ENCODE measurements at places on chromosomes 6 and 20.
A peak's percentile ranks its signal among the peaks of the same experiment; 100 is the strongest.

- no peak for DNase-seq
Observed at GRCh38 chr6:62740171-62740570, 454.1 kb upstream of the KHDRBS2 start.

DNA sequence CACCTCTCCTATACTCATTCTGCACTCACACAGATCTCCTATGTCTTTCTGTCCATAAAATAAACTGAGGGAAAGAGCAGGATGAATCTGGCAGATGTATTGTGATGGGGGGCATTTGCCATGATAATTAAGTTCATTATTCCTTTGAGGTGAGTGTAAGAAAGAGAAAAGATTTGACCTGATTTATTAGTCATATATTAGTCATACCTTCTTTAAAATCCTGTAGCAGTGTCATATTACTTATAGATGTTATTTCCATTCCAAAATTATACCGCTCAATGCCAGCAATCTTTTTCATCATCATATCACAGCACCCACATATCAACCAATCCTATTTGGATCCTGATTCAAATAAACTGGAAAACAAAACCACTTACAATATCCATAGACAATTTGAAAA, 733.3 kb upstream of the SLC35B3 start:
- DNase-seq: no peak

- DNase-seq: no peak
Observed at GRCh38 chr6:129596522-129596921, 113.5 kb downstream of the ARHGAP18 start.

- no peak for DNase-seq
Observed at GRCh38 chr20:59422872-59423544, 122.6 kb downstream of the EDN3 start.

DNA sequence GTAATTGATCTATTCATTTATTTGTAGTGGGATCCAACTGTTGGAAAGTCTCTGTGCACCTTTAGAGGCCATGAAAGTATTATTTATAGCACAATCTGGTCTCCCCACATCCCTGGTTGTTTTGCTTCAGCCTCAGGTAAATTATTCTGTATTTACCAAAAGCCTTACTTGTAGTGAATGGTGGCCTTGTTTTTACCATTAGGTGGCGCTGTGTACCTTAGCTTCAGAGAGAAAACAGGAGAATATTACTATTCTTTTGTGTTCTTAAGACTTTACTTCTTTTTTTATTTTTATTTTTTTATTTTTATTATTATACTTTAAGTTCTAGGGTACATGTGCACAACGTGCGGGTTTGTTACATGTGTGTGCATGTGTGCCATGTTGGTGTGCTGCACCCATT, 23.7 kb downstream of the PEX7 start:
- DNase-seq: no peak

- no peak for DNase-seq
Observed at GRCh38 chr6:85669735-85670194, 27.1 kb upstream of the SYNCRIP start.

DNA sequence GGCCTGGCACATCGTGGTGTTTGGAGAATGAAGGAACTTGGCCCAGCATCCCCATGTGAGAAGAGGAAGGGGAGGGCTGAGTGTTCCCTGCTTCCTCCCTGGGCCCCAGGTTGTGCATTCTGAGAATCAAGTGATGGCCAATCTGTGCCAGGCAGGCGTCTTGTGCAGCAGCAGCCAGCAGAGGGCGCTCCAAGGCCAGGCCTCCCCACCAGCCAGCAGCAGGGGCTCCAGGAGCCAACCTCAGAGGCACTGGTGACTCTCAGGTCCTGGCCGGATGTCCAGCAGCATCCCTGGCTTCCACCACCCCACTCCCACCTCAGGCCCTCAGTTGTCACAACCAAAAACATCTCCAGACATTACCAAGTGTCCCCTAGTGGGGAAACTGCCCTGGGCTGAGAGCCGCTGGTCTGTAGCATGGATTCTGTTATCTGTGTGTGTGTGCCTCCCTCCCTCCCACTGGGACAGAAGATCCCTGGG, 192.0 kb downstream of the PREX1 start:
- peak; percentile 54 for DNase-seq

DNA sequence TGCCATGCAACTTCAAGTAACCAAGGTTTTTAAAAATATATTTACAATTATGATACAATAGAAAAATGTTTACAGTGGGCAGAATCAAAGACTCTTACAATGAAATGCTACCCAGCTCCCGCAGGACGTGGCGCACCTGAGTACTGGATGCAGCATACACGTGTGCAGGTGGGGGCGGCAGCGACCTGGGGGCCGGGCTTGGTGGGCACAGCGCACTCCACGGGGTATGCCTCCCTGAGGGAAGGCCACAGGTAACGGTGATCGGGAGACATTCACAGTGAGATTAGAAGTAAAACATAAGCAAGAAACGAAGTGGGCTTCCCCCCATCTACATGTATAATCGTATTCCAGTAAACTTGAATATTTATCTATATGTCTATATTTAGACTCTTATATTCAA, 54.2 kb downstream of the WDR27 start:
- no peak for DNase-seq

DNA sequence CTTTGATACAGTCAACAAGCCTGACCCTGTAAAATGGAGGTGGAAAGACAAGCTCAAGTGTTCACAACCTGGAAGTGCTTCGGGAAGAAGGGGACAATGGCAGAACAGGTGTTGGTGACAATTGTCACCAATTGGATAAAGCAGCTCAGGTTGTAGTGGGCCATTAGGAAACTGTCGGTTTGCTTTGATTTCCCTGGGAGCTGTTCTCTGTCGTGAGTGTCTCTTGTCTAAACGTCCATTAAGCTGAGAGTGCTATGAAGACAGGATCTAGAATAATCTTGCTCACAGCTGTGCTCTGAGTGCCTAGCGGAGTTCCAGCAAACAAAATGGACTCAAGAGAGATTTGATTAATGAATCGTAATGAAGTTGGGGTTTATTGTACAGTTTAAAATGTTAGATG, 15.0 kb downstream of the CCR6 start:
- no peak for DNase-seq

GRCh38 chr6:35358086-35358485, 15.7 kb downstream of the PPARD start:
- DNase-seq: no peak

DNA sequence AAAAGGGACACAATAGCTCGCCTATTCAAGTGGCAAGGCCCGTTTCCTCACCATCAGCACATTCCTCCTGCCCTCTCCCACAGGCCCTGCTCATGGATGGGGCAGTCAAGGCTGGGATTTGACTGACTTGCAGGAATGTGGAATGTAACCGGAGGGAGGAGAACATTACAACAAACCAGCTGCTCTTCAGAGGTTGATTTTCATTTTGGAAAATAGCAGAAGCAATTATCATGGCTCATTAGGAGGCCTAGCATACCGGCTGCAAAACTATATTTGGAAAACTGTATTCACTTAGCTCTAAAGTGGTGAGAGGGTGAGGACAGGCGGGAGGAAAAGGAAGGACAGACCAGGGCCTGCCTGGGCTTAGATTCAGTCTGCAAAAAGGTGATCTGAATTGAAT, 283.7 kb downstream of the CD83 start:
- no peak for DNase-seq

GRCh38 chr6:109944448-109944847, 33.7 kb upstream of the GPR6 start:
- no peak for DNase-seq

GRCh38 chr6:39488255-39488879, 165.9 kb upstream of the KCNK16 start:
- DNase-seq: no peak

- DNase-seq: no peak
Observed at GRCh38 chr20:49750611-49751396, 37.1 kb upstream of the B4GALT5 start.

DNA sequence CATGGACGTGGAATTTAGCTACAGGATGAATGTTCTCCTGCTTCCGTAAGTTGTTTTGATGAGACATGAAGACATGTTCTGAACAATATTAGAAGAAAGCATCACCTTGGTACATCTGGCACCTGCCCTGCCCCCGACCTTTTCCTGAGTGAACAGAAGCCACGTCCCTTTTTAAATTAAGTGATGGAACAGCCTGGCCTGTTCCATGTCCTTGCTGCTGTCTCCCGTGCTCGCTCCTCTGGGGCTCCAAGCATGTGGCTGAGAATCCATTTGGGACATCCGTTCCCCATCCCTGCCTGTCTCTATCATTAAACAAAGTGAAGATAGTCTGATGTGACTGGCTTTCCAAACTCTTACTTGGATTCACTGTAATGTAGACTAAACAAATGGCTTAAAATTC, 36.4 kb downstream of the ERMARD start:
- no peak for DNase-seq

- DNase-seq: no peak
Observed at GRCh38 chr6:147077251-147077650, 127.0 kb upstream of the STXBP5 start.

DNA sequence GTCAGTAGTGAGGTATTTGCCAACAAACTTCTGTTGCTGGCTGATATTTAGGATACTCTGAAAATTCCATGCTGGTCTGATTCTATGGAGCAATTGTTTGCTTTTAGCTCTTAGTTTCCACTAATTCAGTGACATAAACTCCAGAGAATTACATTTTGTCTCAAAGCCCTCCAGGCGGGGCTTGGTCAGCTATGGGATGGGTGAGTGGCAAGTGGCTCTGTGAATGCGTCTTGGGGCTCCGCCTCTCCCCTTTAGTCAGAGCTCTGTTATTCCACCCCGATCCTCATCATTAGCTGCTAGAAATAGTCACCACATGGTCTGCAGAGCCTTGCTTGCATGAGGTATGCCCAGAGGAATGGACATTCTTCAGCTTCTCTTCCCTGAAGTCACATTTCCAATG, 540.6 kb downstream of the QKI start:
- no peak for DNase-seq

DNA sequence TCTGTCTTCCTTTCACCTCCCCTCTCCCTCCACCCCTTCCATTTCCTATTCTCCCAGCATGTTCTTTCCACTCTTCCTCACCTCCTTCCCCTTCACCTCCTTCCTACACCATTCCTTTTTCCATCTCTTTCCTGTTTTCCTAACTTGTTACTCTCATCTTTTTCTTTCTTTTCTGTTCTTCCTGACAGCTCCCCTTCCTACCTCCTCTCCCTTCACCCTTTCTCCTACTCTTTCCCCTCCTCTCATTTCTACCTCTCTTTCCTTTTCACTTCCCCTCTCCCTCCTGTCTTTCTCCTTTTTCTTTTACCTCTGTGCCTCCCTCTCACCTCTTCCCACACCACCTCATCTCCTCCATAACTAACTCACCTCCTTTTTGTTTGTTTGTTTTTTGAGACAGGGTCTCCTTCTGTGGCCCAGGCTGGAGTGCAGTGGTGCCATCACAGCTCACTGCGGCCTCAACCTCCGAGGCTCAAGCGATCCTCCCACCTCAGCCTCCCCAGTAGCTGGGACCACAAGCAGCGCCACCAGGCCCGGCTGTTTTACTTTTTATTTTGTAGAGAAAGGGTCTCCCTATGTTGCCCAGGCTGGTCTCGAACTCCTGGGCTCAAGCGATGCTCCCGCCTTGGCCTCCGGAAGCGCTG, 864 bp upstream of the ARFGEF2 start:
- no peak for DNase-seq

DNA sequence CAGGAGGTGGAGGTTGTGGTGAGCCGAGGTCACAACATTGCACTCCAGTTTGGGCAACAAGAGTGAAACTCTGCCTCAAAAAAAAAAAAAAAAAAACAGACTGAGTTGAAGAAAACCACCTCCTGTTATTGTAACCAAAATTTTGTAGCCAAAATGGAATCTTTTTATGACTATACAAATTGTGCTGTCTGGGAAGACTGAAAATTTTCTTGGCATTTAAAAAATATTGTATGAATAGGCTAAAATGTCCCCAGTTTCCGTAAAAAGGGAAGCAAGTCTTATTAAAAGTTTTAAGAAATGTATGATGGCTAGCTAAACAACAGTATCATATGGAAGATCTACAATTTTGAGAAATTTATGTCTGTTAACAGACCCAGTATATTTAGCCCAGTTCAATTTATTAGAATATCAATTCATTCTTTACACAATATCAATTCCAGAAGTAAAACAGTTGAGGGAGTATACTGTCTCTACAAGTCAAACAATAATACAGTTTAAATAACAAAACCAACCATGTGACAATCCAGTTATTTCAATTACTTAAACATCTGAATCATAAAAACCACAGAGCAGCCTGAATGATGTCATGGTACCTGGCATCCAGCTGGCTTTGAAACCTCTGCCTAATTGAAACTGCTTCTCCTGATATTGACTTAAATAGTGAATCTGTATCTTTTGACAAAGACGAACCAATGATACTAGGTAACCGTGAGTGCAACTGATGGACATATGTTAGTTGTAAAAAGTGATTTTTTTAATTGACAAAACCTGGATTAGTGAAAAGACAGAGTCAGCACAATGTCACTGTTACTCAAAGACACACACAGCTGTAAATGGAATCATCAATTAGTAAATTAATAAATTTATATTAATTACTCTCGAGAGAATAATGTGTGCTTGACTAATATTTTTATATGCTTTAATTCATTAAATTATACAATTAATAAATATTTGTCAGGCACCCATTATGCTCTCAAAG, 166.6 kb upstream of the MARCKS start:
- DNase-seq: no peak

DNA sequence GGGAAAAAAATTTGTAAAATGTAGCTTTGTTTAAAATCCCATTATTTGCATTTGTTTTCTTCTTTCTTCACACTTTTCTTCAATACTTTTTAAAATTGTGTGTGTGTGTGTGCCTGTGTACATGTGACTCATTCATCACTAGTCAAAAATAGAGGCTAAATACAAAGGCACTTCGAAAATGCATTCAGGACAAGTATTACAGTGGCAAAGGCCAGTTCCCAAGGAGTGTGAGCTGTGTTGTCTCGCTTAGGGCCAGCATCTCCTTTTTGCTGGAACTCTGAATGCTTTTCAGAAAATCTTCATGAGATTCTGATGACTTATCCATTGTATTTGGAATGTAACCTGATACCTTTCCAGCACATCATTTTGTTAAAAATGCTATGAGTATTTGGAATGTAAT, 288.5 kb upstream of the CNR1 start:
- no peak for DNase-seq

DNA sequence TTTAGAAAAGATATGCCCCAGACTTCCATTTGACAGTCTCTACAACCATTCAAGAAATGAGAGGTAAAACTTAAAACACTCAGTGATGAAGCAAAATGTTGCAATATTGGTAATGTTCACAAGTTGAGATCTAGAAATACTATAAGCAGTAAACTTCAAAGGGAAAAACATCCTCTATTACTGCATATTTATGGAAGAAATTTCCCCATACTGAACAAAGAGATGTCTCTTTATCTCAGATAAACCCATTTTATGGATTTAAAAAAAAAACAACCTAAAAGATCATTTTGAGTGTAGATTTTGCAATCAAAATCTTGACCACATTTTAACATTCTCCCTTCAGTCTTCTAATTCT, 177.8 kb upstream of the TAB2 start:
- DNase-seq: no peak

GRCh38 chr20:37528446-37529213, 954 bp upstream of the BLCAP start:
- no peak for DNase-seq

DNA sequence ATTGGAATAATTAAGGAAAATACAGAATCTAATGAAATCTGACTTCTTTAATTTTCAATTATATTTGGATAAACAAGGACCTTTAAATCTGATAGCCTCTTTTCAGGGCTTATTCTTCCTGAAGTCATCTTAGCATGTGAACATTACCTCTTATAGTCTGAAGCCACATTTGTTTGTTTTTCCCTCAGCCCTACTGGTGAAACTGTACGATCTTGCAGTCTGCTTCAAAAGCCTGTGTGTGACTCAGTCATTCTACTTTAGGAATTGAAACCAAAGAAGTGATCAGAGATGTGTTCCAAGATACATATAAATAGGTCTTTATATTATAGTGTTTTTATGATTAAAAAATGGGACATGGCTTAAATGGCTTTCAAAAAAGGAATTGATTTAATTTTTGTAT, 67.5 kb downstream of the MACROD2 start:
- DNase-seq: no peak

All from stimulated activated CD4-positive, alpha-beta T cell treated with anti-CD3 and anti-CD28 coated beads, Interleukin-15, amount 100 ng/mL, for 1 hour (primary cell).